Tracheal epithelial cell (primary cell): ENCODE measurements at places on chromosomes 5 and 9. TPM values are rescaled to one million over a fixed set of nuclear protein-coding genes. Genes with fewer than 3 reads are reported as not detected.

FYB1 gene
- 1.4 and 7.5 TPM in 2 replicates for total RNA-seq

CAPSL gene
- total RNA-seq: not detected in 2 replicates

SLC1A3 gene
- total RNA-seq: 4.6 and 7.0 TPM in 2 replicates

CAMSAP1 gene
- 20.9 and 42.4 TPM in 2 replicates for total RNA-seq

MYOT gene
- not detected in 2 replicates for total RNA-seq

NDUFS6 gene
- total RNA-seq: 16.8 and 39.5 TPM in 2 replicates

DBH gene
- total RNA-seq: not detected in 2 replicates

EQTN gene
- not detected in 2 replicates for total RNA-seq

PRR7 gene
- total RNA-seq: 5.3 and 10.0 TPM in 2 replicates

CNTFR gene
- not detected in 2 replicates for total RNA-seq

GKAP1 gene
- total RNA-seq: 0.43 and 0.96 TPM in 2 replicates

PTPRD gene
- 2.6 and 3.1 TPM in 2 replicates for total RNA-seq

SIGMAR1 gene
- 68.9 and 81.4 TPM in 2 replicates for total RNA-seq

MYORG gene
- 4.0 and 5.5 TPM in 2 replicates for total RNA-seq

GPX3 gene
- 84.6 and 147 TPM in 2 replicates for total RNA-seq

MRPS30 gene
- total RNA-seq: 78.6 and 85.3 TPM in 2 replicates

ANKRD34B gene
- total RNA-seq: 0.96 TPM in 1 of 2 replicates, not detected in the other

CDH6 gene
- total RNA-seq: 2.3 and 38.6 TPM in 2 replicates

SPTLC1 gene
- 130 and 141 TPM in 2 replicates for total RNA-seq

PPP2R2B gene
- total RNA-seq: 0.48 and 0.64 TPM in 2 replicates

LCN6 gene
- total RNA-seq: not detected in 2 replicates

TSTD2 gene
- total RNA-seq: 10.7 and 11.6 TPM in 2 replicates

PDLIM7 gene
- 25.8 and 86.8 TPM in 2 replicates for total RNA-seq

EGFLAM gene
- total RNA-seq: 3.0 TPM in 1 of 2 replicates, not detected in the other

GPR151 gene
- total RNA-seq: not detected in 2 replicates

PGM5 gene
- under 0.01 and 0.72 TPM in 2 replicates for total RNA-seq

TCOF1 gene
- 13.0 and 14.5 TPM in 2 replicates for total RNA-seq

POMT1 gene
- 14.1 and 26.7 TPM in 2 replicates for total RNA-seq

LRRC26 gene
- 0.24 TPM in 1 of 2 replicates, not detected in the other for total RNA-seq

IRX2 gene
- 22.2 and 22.6 TPM in 2 replicates for total RNA-seq

TICAM2 gene
- 0.43 and 0.72 TPM in 2 replicates for total RNA-seq

SLC25A51 gene
- 66.5 and 76.6 TPM in 2 replicates for total RNA-seq

MLANA gene
- total RNA-seq: not detected in 2 replicates

RBM27 gene
- total RNA-seq: 19.8 and 20.5 TPM in 2 replicates

SLC6A18 gene
- total RNA-seq: not detected in 2 replicates

IL13 gene
- not detected in 2 replicates for total RNA-seq

FLT4 gene
- under 0.01 and 0.96 TPM in 2 replicates for total RNA-seq

SPATA31A3 gene
- total RNA-seq: not detected in 2 replicates

TRIM32 gene
- 13.2 and 16.4 TPM in 2 replicates for total RNA-seq

CEP72 gene
- 5.3 and 6.3 TPM in 2 replicates for total RNA-seq

IQGAP2 gene
- not detected in 2 replicates for total RNA-seq

LRSAM1 gene
- 11.1 and 14.0 TPM in 2 replicates for total RNA-seq

PFN3 gene
- total RNA-seq: not detected in 2 replicates

PHF24 gene
- under 0.01 and 0.48 TPM in 2 replicates for total RNA-seq

CSF2 gene
- total RNA-seq: 69.2 TPM in 1 of 2 replicates, not detected in the other

TMEM203 gene
- total RNA-seq: 34.0 and 66.9 TPM in 2 replicates

JAKMIP2 gene
- total RNA-seq: not detected in 2 replicates

SLC4A9 gene
- 0.21 TPM in 1 of 2 replicates, not detected in the other for total RNA-seq

SIT1 gene
- total RNA-seq: not detected in 2 replicates
